ENCODE measurements at places on chromosomes 2 and 18.

- DNase-seq: no peak
Observed at GRCh38 chr2:119553687-119554344, 9.6 kb downstream of the CFAP221 start.

DNA sequence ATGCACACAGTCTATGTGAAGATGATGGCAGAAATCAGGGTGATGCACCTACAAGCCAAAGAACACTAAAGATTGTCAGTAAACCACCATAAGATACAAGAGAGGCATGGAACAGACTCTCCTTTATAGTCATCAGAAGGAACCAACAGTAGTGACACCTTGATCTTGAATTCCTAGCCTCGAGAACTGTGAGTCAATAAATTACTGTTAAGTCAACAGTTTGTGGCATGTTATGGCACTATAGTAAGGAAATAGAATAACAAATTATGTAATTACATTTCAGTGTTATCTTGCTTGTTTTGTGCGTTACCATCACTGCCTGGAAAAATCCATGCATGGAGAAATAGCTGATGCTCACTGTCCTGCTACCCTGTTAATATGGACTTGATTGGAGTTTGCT lies 110.2 kb upstream of the LRP1B start:
- no peak for DNase-seq

- no peak for DNase-seq
Observed at GRCh38 chr18:57649556-57650500, 28.2 kb upstream of the NARS1 start.

GRCh38 chr2:109126501-109126860 lies 2.5 kb upstream of the SH3RF3 start:
- no peak for DNase-seq

GRCh38 chr2:213147538-213147937 lies 3.9 kb downstream of the IKZF2 start:
- no peak for DNase-seq

GRCh38 chr2:73961274-73961673 lies 23.4 kb upstream of the TET3 start:
- no peak for DNase-seq

- DNase-seq: no peak
Observed at GRCh38 chr2:224520064-224520463, 65.1 kb downstream of the CUL3 start.

- no peak for DNase-seq
Observed at GRCh38 chr2:19847486-19847885, 54.3 kb downstream of the TTC32 start.

Data from activated T-helper 9 cell treated with anti-CD3 and anti-CD28 coated beads, Interleukin-2, amount 50 U/mL, for 16 hours (primary cell).